ENCODE measurements at places on chromosomes 12 and 14.
A peak's percentile ranks its signal among the peaks of the same experiment; 100 is the strongest.

GRCh38 chr12:9587987-9588600 is 19.6 kb downstream of the KLRB1 start:
- no peak for DNase-seq

DNA sequence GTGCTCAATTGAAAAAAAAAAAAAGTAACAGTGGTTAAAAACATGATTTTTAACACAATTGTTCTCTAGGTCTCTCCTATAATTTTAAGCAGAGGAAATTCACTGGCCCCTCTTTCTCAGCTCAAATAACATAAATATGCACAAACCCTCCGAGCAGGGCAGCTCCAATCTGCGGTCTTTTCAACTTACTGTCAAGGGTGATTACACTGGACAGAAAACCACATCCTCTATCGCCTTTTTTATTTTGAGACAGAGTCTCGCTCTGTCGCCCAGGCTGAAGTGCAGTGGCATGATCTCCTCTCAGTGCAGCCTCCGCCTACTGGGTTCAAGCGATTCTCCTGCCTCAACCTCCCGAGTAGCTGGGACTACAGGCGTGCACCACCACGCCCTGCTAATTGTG is 16.5 kb upstream of the GABARAPL1 start:
- no peak for DNase-seq

GRCh38 chr14:78448164-78449094 is 278.3 kb downstream of the NRXN3 start:
- peak; percentile 68 for DNase-seq

DNA sequence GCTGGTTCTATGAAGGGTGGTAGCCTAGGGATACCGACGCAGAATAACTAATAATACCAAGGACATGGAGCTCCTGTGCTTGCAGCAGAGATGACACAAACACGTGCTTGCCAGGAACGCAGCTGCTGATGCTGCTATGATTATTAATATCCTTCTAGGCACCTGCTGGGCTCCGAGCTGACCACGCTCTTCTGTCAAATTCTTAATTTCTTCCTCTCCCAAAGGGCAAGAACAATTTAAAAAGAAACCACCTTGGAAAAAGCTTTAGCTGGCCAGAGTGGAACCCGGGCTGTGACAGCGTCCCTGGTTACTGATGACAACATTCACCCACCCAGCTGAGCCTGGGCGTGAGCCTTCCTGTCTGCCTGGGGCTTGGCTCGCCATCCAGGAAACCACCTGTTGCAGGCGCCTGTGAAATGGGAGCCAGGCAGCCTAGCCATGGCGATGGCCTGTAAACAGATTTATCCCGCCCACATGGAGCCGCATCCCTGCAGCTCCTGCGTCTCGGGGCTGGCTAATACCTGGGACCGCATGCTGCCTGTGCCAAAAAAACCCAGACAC is 28.8 kb downstream of the CLMN start:
- DNase-seq: peak; percentile 94

- no peak for DNase-seq
These were observed 98.7 kb downstream of the HECTD4 start for GRCh38 chr12:112283546-112283945.

- DNase-seq: no peak
These were observed 5.6 kb downstream of the TNFRSF1A start for GRCh38 chr12:6336079-6336888.

DNA sequence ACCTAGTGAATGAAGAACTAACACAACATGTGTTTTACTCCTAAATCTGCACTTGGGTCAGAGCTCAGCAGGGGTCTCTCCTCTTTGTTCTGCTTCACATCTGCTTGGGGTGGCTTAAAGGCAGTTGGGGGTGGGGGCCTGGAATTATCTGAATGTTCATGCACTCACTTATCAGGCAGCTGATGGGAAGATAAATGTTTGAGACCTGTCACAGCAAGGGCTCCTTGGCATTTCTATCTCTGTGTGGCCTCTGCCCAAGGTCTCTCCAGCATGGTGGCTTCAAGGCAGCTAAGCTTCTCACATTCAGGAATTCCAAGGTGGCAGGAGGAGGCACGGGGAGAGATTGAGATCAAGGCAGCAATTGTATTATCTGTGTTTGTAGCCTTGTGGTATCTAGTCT is 6.4 kb upstream of the HMGA2 start:
- DNase-seq: no peak

GRCh38 chr14:94752591-94753436 is 17.1 kb downstream of the GSC start:
- DNase-seq: no peak

GRCh38 chr12:133234971-133235370 is 706 bp downstream of the ANHX start:
- DNase-seq: no peak

DNA sequence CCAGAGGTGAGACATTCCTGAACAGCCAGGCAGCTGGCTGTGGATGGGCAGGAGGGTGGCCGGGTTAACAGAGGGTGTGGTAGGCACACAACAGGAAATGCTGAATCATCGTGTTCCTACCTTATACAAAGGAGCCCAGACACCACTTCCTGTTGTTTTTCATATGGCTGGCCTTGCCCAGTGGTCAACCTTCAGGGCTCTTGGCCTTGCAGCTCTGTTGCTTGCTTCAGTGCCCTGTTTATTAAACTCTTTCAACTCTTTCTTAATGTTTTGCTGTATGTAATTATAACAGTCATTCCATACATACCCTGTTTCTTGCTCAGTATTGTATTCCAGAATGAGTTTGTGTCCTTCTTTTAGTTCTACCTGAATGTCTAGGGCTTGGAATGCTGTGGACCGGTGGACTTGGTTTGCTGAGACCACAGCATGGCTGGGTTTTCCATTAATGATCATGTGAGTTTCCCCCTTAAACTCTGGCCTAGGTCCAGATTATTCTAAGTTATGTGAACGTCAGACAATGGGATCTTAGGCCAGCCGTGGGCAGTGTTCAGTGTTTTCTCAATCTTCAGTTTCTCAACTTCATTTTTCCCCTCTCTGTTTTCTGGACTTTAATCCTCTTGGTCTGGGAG is 11.9 kb downstream of the CFAP54 start:
- DNase-seq: peak; percentile 33

DNA sequence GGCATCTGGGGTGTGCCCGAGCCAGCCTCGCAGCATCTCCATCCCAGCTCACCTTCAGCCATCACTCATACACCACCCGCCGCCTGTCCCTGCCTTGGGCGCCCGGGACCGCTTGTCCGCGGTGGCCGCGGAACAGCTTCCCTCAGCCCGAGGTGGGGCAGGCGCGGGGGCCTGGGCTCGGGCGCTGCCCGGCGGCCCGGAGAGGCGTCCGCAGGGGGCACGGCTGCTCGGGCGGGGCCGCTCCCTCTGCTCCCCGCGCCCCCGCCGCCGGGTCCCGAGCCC is 430 bp downstream of the SLC41A2 start:
- peak; percentile 53 for DNase-seq

- DNase-seq: no peak
These were observed 98.7 kb downstream of the PHETA1 start for GRCh38 chr12:111270239-111270638.

DNA sequence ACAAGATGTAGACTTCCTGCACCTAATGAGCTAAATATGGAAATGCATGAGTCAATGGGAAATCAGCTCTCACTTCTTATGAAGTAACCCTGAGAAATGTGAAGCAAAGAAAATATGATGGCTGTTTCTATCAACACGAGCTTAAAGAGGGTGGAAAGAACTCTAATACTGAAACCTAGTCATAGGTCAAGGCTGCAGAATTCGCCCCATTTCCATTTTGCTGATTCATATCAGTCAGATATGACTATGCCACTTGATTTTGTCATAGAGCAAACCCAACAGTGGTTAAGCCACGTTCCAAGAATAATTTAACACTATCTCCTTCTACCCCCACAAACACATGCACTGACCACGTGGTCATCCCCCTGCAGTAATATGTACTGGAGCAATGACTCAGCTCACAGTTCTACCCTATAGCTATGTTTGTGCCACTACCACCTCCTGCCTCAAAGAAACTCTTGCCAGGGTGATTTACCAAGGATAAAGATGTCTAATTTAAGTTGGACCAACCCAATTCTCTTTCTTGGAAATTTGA is 157.5 kb downstream of the TMTC3 start:
- DNase-seq: no peak

GRCh38 chr14:68167383-68168087 is 348.0 kb downstream of the RAD51B start:
- DNase-seq: no peak

DNA sequence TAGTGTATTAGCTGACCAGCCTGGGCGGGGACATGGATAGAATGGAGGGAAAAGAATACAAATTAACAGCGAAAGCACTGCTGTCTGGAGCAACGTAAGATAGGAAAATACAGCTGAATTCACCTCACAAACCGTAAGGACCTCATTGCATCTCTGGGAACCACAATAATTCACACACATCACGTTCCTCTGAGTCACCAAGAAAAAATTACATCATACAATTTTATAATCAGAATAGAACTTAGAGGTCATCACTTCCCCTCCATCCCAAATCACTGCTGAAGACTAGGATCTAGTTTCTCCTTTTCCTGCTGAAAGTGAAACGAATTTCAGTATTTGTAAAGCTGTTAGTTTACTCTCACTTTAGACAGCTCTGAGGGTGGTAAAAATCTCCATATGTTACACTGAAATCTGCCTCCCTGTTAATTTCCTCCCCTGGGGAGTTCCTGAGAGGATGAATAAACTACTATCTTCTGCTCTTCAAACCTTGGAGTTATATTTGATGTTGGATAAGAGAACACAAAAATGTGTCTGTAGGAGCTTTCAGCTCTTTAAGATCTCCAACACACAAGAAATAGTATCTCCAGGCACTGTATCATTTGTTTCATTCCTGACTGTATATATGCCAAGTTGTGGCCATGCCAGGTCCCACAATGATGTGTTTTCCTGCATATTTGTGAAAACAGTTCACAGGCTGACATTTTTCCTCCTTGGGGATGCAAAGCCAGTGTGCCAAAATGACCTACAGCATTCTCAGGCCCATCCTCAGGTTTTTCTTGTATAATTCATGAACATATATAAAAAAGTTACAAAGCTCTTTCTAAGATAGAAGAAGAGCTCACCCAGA is 63.8 kb upstream of the SSTR1 start:
- DNase-seq: peak; percentile 12

DNA sequence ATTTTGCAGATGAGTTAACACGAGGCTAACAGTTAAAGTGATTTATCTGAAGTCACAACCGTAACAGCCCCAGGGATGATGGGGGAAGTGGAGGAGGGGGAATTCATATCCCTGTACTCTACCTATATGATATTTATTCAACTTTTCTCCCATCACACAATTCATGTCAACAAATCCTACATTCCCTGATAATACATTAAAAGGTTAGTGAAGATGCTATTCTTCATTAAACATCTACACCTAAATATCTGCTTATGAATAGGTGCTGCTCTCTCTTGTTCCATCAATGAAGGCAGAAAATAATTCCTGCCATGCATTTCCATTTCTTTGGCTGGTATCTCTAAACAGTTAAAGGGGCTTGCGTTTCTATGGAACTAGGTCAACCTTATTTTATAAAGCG is 6.8 kb downstream of the YBX3 start:
- DNase-seq: no peak

DNA sequence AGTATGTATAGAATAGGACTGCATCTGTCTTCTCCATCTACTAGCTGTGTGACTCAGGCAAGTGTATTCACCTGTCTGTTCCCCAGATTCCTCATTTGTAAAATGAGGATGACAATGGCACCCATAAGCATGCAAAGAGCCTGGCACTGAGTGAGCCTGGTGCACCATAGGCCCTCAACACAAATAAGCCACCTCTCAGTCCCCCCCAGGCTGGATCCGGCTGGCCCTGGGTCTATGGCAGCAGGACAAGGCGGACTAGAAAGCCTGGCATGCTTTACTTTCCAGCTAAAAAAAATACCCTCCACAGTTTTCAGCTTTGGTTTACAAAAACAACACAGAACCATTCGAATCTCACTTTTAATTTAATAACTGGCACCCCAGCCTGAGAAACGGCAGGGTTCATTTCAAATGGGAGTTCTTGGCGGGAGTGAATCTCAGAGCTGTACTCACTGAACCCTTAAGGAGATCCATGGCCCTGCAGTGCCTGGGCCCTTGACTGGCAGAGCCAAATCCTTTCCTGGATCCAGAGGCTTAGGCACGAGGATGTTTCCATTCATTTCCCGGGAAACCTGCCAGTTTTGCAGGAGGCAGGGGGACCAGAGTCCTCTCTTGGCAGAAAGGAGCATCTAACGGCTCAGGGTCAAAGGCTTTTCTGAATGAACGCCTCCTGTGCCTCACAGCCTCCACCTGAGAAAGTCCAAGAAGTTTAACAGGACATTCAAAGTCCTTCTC is 17.7 kb downstream of the SYNE3 start:
- DNase-seq: no peak

DNA sequence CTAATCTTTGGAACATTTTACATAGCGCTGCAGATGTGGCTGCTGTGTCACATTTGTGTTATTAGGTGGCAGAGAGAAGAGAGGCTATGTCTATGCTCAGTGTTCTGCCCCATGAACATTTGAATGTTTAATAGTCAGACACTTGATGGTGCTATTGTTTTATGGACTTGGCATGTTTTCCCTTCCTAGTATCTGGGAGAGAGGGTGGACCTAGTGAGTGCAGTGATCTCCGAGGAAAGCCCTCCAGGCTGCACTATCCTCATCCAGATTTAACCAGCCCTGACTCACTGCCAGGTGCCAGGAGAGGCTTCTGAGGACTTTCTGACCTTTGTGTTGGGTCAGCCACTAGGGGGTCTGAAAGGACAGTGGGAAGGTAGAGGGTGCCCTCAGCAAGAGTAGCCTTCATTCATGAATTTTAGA is 24.3 kb downstream of the ZFC3H1 start:
- DNase-seq: no peak

GRCh38 chr14:98345161-98345560 is 926.8 kb downstream of the BCL11B start:
- DNase-seq: no peak

GRCh38 chr12:57535764-57536596 is 11.0 kb downstream of the DCTN2 start:
- DNase-seq: no peak

GRCh38 chr14:59482541-59483331 is 1.5 kb downstream of the L3HYPDH start:
- no peak for DNase-seq

GRCh38 chr12:107130830-107131611 is 37.7 kb upstream of the CRY1 start:
- peak; percentile 98 for DNase-seq

DNA sequence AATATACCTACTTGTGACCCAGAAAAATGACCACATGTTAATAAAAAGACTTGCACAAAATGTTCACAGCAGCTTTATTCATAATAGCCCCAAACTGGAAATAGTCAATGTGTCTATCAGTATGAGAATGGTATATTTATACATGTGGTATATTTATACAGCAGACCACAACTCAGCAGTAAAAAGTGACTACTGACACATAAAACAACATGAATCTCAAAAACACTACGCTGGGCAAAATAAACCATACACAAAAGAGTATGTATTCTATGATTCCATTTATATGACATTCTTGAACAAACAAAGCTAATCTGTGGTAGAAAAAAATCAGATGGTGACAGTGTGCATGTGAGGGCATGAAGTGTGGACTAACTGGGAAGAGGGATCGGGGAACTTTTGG is 35.1 kb downstream of the ARF6 start:
- DNase-seq: no peak

All from NCI-H2081 (cell line).